Body of pancreas (tissue), 4 donors: ENCODE measurements at places on chromosomes 4 and X.

- no peak for DNase-seq
These were observed 121.1 kb downstream of the MGST2 start for GRCh38 chr4:139786494-139787354.

DNA sequence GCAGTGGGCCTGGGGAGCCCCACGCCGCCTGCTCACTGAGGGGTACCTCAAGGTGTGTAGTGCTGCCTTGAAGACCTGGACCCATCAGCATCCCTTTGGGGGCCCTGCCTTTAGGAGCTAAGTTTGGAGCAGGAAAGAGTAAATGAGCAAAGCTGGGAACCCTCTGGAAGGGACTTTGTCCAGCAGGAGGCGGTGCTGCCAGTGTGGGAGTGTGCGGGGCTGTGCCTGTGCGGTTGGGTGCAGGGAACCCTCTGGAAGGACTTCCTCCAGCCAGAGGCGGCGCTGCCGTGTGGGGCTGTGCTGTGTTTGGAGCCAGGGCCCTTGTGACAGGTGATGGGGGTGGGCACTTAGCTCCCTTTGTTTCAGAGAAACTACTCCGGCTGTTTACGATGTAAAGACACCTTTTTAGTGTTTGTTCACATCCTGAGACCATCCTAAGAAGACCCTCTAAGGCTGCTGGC lies 25.8 kb downstream of the RGS12 start:
- no peak for DNase-seq

GRCh38 chr4:136706942-136707341 lies 825.4 kb downstream of the PCDH18 start:
- no peak for DNase-seq

- no peak for DNase-seq
These were observed 27.8 kb downstream of the COPS4 start for GRCh38 chr4:83062739-83063138.

DNA sequence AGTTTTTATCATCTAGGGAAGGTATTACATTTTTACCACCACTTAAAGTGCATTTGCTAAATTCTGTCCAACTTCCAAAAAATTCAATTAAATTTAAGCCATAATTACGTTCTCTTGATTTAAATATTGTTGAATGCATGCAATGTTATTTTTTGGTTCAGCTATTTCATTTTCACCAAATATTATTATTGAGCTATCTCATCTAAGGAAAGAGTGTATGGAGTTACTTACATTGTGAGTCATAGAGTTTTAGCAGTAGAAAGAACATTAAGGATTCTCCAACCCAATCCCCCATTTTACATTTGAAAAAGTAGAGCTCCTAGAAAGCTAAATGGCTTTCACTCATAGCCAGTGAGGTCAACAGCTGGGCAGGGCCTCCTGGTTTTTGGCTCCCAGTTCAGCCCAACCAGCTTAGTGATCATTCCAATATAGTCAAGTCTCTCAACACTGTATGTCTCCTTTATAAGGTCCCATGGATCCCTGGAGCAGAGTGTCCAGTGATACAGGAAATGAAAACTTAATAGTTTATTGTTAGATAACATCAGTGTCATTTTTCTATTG lies 60.5 kb downstream of the NDNF start:
- DNase-seq, result no peak

DNA sequence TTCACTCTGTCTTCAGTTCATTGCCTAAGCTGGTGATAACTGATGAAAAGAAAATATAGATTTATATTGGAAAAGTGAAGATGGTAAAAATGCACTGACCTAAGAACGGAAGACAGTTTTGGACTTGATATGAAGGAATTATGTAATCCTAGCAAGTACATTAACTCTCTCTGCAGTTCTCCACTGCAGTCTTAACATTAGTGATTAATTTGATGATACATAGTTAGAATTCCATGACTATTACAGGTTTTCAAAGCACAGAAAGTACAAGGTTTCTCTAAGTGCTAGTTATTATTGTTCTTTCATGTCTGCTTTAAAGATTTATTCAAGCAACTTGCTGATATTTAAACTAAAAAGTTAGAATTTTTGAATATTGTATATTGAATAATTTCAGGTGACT lies 1591.7 kb upstream of the ADGRL3 start:
- DNase-seq, result no peak

- DNase-seq, result no peak
These were observed 147.2 kb downstream of the AFF2 start for GRCh38 chrX:148647651-148648050.

DNA sequence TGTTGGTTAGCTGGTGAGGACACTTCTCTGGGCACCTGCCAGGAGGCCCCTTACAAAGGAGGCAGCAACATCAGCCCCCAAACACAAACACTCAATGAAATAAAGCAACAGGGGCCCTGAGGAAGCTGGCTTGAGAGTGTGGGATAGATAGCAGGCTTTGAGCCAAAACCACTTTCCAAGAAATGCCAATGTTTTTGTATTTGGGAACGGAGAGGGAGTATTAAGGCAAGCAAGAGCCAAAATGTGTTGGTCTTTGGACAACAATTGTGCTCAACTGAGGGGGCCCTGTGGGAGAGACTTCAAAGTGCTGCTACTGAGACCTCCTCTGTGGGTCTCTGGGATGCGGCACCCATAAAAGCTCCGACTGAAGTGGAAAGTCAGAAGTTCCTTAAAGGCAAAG lies 41.0 kb downstream of the RAI2 start:
- no peak for DNase-seq

- no peak for DNase-seq
These were observed 3.3 kb downstream of the COQ2 start for GRCh38 chr4:83281307-83281706.

DNA sequence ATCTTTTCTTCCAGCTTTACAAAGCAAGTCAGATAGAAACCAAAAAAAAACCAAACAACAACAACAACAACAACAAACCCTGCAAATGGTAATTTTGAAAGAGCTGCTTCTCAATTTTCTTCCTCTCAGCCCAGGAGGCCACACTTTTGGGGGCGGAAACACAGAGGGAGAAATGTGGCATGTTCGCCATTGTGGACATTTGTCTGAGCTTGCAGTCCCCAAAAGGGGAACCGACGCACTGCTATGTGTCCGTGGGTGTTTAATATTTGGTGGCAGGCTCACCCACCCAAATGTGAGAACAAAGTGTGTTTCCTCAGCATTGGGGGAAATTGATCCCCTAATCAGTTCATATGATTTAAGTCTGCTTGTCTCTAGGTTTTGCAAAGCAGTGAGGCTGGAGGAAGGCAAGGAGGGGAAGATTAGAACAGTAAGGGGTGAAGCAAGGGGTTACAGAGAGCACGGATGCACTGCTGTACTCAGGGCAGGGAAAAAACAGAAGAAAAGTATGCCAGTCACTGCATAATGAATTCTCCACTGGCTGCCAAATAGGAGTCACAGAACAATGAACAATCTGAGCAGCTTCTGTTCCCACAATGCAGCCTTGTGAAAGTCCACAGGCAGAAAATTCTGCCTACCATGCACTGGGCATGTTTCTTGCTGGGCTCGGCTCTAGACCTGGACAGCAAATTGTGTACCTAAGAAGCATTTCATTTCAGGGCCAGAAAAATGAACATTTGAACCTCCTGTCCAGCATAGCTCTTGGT lies 74.7 kb upstream of the GPM6B start:
- DNase-seq, result no peak

DNA sequence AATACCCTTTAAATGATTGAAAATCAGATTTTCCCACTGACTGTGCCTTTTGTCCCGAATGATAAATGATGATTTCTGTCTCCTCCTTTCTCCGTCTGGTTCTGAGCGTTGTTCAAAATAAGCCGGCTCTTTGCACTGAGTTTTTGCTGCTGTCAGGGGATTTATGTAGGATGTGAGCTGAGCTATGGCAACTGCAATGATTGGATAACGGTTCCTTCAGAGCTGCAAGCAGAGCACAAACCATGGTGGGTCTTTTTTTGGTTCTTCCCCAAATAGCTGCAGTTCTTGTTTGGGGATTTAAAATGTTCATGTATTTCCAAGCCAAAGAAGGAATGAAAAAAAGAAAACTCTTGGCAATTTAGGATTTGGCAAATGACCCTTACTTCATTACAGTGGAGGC lies 124.5 kb upstream of the CASK start:
- DNase-seq, result no peak

- no peak for DNase-seq
These were observed 20.0 kb downstream of the TMEM154 start for GRCh38 chr4:152659806-152660205.

GRCh38 chr4:77199276-77199675 lies 42.3 kb downstream of the CCNG2 start:
- no peak for DNase-seq
